ENCODE measurements at places on chromosomes 13 and 19.

GRCh38 chr13:28355822-28356371 is 139.0 kb downstream of the FLT1 start:
- DNase-seq = no peak

DNA sequence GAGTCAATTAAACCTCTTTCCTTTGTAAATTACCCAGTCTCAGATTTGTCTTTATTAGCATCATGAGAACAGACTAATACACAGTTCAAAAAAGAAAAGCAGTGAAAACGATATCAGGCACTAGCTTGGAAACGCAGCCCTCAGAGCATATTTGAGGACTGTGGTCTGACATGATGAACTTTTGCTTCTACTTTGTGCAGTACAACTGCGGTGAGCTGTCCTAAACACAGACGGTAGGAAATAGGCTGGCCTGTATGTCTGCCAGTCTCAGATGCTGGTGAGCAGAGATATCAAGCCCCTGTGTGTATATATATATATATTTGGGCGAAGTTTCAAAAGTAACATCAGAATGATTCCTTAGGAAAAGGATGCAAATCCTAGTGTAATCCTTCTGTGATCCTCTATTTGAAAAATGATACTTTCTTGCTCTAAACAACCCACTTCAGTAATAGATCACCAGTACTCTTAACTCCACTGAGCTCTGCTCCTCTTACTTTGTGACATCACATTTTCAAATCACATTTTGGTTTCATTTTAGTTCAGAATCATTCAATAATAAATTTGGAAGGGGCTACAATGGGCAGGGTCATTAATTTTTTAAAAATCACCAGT is 74.4 kb downstream of the TNFRSF19 start:
- no peak for DNase-seq

DNA sequence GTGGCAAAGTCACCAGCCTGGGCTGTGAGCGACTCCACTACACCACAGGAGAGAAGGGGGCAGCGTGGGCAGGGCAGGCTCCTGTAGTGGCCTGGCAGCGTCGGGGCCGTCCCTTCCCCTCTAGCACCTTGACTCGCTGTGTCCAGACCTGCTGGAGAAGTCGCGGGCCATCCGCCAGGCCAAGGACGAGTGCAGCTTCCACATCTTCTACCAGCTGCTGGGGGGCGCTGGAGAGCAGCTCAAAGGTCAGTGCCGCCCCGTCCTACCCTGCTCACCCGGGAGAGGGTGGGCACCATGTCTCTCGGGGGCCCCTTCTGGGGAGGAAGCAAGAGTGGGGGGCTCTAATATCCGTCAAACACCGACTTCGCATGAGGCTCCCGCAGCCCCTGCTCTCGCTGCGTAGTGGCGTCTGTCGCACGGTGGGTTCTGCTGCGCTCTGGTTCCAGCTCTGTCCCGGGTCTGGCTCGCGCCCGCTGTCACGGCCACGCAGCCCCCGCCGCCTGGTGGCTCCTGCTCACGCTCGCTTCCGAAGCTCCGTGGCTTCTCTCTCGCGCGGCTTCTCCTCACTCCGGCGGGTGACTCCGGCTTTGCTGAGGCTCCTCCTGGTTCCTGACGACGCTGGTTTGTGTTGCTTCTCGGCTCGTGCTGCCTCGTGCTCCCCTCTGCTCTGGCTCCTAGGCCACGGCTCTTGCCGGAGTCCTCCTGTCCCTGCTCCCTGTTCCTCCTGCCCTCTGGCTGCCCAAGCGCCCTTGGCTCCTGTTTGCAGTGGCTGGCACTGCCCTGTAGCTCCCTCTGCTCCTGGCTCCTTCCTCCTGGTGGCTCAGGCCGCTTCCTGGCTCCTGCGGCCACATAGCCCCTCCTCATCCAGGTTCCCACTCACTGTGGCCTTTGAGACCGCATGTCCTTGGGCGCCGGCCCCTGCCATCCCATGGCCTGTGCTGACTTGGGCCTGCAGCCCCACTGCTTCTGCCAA is 27.2 kb downstream of the MYH14 start:
- DNase-seq = no peak

GRCh38 chr13:32642858-32643257 is 56.6 kb downstream of the PDS5B start:
- no peak for DNase-seq

DNA sequence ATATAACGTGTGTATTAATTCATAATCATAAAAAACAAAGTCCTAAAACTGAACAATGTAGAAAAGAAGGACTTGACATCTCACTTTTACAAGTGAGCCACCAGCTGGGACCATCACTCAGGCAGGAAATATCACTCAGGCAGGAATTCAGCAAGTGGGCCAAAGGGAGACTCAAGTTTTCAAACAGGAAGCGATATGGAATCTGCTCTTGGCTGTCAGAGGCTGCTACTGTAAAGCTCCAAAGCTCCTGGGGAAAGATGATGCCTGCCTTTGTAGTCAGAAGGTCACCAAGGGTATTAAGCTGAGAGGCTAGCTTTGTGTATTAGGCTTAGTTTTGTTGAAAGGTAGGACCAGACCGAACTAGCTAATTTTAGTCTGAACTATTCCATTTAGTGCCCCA is 5.5 kb upstream of the AKAP11 start:
- DNase-seq = no peak

GRCh38 chr19:31018936-31019335 is 330.3 kb downstream of the TSHZ3 start:
- DNase-seq = no peak

Measured in CD4-positive, alpha-beta T cell treated with Interleukin-17A for 4 hours (primary cell).